Fibroblast of skin of left quadriceps (primary cell): ENCODE measurements at places on chromosomes 2 and 18.

DNA sequence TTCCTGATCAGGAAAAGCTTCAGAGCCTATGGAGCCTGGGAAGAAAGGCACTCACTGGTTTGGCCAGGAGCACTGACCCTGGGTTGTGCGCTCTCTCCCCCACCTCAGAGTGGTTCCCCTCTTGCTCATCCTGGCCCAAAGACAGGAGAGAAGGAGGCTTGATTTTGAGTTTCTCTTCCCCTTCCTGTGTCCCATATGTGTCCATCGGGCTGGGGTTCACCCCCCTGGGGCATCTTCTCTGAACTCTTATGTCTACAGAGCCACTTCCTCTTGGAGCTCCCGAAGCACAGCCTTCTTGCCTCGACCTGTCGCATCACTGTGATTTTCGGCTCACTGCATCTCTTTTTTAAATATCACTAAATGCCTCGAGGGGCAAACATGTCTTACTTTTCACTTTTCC, 692.3 kb downstream of the RNF144A start:
- no peak for DNase-seq

- no peak for DNase-seq
These were observed 104.4 kb downstream of the GULP1 start for GRCh38 chr2:188395903-188396689.

GRCh38 chr2:85822766-85823165, 66.0 kb downstream of the ST3GAL5 start:
- DNase-seq = no peak

GRCh38 chr2:102271844-102272243, 39.5 kb upstream of the IL1RL1 start:
- no peak for DNase-seq

DNA sequence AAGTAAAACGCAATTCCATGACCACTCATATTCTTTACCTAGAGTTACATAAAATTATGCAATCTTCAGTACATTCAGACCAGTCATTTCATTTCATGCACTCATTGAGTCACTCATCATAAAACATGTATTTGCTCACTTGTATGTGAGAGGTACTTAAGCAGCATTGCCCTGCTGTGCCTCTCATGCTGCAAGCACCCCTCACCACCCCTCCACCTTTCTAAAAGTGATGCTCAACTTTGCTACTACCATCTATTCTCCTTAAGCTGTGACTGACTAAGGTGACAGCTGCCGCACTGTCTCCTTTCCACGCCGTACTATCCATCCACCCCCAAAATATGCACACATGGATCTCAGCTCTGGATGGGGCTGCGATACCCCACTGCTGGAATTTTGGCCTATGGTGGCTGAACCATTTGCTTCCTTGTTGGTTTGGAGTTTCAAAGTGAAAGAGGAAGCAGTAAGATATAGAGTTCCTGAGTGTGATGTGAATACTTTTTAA, 7.2 kb downstream of the ARHGAP25 start:
- DNase-seq = no peak

DNA sequence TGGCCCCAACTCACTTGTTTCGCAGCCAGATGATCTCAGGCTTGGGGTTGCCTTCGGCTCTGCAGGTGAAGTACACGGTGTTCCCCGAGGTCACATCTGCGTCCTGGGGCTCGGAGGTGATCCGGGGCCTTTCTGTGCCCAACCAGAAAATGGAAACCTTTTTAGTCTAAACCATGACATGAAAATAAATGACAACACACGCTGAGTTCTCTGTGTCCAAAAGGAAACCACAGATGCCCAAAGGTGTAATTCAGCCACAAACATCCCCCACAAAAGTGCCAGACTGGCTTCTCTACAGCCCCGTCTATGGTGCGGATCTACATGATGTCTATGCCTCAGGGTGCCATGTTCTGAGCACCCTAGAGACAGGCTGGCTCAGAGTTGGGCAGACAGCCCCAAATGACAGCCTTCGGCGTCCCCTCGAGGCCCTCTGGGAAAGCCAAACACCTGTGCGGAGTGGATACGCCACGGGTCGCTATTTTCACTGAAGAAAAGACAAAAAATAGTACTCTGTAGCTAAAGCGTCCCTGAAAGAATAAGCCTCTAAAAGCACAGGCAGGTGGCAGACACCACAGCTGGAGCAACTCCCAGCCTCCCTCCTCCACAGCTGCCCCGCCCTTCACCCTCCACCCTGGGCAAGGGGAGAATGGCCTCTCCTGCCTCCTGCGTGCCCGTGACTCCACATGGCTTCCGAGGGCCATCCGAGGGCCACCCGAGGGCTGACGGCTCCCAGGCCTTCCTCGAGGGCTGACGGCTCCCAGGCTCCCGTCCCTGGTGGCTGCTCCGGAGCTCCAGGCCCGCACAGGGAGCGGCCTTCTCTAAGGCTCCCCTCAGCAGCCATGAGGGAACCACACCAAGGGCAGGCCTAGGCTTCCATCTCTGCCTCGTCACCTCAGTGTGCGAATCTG, 67.1 kb downstream of the PXDN start:
- no peak for DNase-seq

- no peak for DNase-seq
These were observed 254.5 kb downstream of the KLHL29 start for GRCh38 chr2:23639406-23639982.

DNA sequence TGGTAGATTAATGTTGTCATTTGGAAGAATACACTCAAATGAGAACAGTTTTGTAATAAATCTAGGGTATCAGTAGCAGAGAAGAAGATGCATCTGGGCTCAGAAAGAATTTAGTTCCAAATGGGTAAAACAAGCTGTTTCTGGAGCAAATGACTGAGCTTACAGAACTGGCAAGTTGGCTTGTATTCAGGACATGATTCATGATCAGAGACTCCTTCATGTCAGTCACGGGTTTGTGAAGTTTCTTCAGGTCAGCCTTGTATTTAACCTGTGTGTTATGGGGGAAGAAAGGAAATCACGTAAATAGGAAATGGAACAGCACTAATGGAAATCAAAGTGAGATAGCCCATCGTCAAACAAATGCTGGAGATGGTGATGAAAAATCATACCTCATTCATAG, 109.1 kb downstream of the RIF1 start:
- no peak for DNase-seq

DNA sequence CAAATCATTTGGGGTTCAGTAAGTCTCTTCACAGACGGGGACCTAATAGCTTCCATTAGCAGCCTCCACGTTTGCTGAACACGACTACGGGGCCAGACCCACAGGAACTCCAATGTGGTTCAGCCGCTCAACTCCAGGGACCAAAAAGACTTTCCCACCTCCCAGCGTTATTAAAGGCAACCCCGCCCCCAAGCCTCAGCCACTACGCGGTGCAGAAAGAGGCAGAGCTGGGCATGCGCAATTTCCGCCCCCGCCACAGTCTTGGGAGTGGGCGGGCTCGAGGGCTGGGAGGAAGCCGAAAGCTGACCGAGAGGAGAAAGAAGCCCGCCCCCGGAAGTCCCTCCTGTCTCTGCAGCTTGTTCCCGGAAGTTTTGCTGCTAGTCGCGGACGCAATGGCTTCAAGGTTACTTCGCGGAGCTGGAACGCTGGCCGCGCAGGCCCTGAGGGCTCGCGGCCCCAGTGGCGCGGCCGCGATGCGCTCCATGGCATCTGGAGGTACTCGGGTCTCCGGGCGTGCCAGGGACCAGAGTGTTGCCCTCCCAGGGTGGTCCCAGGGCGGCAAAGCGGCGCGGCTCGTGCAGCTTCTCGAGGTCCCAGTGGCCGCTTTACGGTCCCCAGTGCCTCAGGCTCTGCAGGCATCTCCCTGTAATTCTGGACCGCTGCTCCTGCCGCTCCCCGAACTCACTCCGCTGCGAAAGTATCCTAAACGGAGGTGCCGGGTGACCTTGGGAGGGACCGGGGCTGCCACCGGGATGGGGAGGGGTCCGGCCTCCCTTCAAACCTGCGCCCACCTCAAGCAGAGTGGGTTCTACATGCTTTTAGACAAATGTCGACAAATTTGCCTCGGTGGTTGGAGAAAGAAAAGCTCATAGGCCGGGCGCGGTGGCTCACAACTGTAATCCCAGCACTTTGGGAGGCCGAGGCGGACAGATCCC, at the start of gene COX5B:
Gene COX5B, plus strand, starts transcription at position 368 of the 935 bp plus-strand sequence. Its CDS starts 25 bp downstream, at position 393.
- peak; percentile 93 for DNase-seq

GRCh38 chr2:2871480-2872308, 505.9 kb downstream of the EIPR1 start:
- DNase-seq = no peak

- no peak for DNase-seq
These were observed 6.9 kb upstream of the ZFAND2B start for GRCh38 chr2:219199470-219200211.

- DNase-seq = peak; percentile 92
These were observed 111.6 kb downstream of the AGAP1 start for GRCh38 chr2:235605312-235606003.

DNA sequence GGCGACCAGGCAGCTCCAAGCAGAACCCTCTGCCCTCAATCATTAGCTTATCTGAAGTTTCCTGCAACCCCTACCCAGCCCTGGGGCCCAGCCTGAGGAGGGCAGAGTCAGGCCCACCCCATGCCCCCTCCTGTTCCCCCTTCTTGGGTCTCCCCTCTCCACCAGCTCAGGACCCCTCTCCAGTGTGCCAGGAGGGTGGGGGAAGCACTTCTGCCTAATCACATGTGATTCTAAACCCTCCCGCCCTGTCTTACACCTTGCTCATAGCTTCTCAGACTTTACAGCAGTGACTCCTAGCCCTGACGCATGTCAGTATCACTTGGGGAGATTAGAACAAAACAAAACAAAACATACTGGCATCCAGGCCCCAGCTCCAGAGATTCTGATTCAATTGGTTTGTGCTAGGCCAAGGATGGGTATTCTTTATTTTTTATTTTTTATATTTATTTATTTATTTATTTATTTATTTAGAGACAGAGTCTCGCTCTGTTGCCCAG, 42.5 kb upstream of the ASAP2 start:
- DNase-seq = no peak

DNA sequence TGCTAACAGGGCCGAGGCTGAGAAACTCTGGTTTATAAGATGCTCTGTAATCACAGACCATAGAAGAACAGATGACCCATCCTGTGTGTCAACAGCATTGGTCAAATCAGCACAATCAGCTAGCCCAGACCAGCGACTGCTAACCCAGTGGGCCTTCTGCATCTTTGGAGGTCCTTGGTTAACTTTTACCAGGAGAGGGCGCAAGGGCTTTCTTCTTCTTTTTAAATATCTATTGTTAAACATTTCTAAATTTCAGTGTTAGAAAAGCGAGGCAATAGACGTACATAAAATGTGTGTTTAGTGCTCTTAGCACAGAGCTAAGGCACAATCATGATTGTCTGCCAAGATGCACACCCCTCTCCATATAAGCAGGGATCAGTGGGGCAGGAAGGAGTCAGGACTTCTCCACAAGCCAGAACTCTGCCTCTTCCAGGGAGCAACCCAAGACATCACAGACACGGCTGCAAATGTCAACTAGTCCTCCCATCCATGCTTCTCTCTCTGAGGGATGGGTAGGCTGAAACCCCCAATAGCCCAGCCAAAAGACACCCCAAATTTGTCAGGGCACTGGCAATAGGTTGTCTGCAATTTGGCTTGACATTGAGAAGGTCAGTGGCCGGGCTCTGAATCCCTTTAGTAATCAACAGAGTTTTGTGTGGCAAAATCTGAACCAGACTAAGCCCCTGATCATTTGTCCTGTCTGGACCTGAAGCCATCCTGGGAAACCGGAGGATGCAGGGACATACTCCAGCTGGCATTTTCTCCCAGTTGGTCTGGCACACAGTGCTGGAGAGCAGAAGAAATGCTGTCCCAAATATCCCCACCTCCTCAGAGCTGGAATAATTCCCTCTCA, 188.2 kb downstream of the BCL2 start:
- DNase-seq = no peak

DNA sequence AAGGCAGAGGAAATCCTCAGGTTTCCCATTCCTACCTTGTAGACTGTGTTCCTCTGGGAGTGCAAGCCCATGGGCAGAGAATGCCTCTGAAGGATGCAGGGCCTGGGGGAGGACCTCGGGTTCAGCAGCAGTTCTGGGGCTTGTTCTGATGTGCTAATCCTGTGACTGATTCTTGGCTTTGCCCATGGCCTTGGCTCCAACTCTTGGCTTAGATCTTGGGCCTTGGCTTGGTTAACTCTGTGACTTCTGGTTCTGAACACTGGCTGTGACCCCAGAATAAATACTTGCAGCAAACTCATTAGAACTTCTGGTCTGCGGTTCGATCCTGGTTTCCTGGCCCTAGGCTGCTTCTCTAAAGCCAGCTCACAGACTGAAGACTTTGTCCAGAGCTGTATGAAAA, 366.9 kb upstream of the ZEB2 start:
- DNase-seq = no peak

DNA sequence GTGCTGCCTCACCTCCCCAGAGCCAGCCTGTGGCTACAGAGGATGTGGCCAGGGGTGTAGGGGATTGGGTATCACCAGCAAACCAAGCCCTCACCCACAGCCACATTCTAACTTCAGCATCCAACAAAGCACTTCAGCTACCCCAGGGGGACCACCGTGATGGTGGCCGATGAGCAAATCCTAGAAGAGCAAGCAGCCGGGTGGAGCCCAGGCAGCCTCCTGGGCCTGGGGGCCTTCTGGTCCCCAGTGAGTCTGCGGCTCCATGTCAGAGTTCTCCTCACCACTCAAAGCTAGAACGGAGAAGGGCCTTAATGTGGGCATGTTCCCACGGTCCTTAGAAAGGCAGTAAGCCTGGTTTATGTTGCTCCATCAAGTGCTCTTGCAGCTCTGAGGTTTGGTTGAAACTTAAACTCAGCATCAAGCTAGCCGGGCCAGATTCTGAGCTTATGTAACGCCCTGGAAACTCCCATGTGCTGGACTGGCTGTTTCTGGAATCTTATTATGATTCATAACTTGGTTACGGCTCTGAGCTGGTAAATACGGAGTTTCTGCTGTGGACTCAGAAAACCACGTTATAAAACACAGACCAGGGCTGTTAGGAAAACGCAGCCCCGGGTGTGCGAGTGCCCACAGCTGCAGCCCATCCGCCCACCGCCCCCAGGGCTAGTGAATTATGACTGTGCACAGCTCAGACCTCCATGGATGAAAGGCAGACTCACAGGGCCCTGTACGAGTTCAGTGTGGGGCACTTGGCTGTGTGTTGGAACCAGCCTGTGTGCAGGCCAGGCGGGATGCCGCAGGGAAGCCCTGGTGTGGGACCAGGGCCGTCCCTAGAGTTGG, 99.8 kb downstream of the SEPTIN10 start:
- DNase-seq = peak; percentile 80

- no peak for DNase-seq
These were observed 224.4 kb upstream of the CYRIA start for GRCh38 chr2:16890081-16890480.

DNA sequence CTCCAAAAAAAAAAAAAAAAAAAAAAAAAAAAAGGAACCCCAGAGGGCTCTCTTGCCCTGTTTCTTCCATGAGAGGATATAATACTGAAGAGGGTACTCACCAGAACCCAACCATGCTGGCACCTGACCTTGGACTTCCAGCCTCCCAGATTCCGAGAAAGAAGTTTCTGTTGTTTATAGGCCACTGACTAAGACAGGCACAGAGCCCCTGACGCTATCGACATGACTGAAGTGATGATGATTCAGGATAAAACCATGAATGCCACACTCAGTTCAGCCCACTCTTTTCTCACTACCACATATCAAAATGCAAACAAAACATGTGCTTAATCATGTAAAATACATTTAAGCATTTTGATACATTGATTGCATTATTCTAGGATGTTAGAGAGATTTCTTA, 66.1 kb upstream of the CDCA7 start:
- no peak for DNase-seq

- DNase-seq = no peak
These were observed 266.7 kb downstream of the MEIS1 start for GRCh38 chr2:66701656-66702055.
